Cortex of kidney (tissue), 1 donor: ENCODE measurements at places on chromosomes 7 and 10.

DNA sequence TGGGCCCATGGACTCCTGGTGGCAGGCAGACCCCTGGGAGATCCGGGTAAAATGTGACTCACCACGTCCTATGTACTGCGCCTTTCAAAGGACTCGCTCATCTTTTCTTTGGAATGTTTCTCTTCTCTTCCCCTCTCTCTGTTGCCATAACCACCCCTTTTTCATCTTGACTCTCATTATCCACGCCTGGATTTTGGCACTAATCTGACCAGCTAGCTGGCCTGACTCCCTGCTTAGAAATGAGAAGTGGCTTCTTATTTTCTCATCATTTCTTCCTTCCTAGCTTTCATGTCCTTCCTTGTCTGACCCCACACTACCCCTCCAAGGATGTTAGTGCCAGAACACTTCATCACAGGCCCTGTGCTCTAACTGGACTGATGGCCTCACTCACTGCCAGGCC is 98.0 kb upstream of the FAM171A1 start:
- DNase-seq = no peak

DNA sequence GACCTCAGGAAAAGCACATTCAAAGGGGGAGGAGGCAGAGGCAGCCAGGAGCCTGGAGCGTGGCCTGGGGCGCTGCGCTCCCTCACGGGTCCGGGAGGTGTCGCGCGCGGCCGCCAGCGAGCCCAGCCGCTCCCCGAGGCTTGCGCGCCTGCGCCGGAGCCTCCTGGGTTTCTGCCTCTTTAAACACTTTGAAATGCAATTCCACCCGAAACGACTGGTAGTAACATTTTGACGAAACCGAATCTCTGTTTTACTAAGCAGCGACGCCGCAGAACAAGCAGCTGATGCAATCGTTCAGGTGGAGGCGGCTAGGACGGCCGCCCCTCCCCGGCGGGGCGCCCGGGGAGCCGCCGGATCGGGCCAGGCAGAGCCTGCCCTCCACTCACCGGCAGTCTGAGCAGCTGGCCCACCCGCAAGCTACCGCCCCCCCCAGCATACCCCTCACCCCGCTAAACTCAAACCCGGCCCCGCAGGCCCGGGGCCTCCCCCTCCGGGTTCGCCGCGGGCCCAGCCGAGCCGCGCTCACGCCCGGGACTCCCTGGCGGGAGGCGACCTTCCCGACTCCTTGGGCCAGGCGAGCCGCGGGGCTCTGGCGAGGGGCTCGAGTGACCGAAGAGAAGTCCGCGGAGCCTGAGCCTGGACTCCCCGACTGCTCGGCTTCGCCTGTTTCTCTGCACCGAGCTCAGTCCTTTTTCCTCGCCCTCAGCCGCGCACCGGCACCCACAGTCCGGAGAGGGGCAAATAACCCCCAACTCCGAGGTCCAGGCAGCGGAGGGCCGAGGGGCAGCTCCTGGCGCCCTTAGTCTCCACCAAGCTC is 3.2 kb downstream of the MKX start:
- DNase-seq = no peak

DNA sequence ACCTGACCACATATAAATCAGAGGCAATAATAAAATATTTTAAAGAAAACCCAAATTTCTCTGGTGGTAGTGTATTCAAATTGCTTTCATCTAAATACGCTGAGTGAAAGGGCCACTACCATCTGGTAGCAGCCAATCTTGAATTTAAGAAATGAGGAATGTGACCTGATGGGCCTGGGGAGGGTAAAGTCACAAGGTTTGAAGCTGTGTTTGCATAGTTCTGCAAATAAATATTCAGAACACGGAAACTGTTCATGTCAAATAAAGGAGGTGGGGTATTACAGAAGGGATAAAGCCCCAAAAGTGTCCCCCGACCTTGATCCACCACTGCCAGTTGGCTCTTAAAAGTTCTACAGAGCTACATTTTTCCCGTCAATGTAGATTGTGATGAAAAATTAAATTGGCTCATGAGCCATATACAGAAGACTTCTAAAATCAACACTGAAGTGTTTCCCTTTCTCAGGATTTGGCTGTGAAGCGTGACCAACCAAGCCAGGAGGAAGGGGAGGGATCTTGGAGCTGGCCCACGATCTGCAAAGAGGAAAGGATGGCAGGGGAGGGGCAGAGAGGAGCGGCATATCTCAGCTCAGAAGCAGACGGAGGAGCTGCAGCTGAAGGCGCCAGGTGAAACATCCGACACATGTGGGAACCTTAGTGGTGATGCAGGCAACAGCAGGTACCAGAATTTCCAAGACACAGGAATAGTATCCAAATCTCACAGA is 39.6 kb downstream of the MPP7 start:
- DNase-seq = no peak

- DNase-seq = no peak
Measured at GRCh38 chr7:29287366-29287765, 92.8 kb downstream of the CHN2 start.

DNA sequence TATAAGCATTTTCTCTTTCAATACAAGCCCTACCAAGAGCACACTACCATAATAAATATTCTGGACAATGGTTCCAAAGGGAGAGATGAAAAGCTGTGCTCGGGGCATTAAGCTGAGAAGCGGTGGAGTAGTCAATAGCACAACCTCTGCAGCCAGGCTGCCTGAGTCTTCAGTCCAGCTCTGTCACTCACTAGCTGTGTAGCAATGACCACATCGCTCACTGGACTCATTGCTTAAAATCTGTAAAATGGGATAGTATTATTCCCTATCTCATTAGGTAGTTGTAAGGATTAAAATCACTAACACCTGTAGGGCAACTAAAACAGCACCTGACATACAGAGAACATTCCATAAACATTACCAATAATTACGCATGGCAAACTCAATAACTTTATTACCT is 199.9 kb upstream of the KLF14 start:
- DNase-seq = no peak

- DNase-seq = no peak
Measured at GRCh38 chr10:125521721-125522680, 161.0 kb downstream of the TEX36 start.

DNA sequence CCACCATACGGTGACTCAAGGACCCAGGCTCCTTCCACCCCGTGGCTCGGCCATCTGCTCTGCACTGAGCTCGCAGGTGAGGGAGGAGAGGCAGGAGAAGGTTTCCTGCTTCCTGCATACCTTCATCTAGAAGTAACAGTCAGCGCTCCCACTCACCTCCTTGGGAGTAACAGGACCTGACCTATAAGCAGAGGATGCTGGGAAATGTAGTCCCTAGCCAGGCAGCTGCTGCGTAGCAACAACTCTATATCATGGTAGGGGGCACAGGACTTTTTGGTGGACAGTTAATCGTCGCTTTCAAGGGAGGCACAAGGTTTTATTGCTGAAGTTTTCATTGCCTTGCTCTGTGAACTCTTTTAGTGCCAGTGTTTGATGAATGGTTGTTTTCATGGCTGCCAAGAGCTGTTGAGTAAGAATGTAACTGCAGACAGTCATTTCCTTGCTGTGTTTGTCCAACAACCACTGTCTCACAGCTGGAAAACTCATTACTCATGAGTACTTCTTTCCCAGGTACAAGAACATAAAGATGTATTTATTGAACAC is 10.2 kb upstream of the ZFYVE27 start:
- no peak for DNase-seq

DNA sequence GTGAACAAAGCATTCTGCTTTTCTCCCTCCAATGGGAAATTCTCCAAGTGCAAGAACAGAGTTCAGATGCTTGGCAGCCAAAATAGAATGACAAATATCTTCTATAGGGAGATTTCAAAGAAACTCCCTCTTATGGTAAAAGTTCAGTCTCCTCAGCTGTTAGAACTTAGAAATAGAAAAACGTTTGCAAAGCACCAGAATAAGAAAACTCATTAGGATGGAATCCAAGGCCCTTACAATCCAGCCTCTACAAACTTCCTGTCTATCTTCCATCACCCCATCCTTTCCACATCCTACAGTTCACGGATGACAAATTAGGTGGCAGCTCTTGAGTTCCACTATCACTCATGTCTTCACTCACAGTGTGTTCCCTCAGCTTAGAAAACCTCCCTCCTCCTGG is 25.7 kb downstream of the FAM13C start:
- no peak for DNase-seq

DNA sequence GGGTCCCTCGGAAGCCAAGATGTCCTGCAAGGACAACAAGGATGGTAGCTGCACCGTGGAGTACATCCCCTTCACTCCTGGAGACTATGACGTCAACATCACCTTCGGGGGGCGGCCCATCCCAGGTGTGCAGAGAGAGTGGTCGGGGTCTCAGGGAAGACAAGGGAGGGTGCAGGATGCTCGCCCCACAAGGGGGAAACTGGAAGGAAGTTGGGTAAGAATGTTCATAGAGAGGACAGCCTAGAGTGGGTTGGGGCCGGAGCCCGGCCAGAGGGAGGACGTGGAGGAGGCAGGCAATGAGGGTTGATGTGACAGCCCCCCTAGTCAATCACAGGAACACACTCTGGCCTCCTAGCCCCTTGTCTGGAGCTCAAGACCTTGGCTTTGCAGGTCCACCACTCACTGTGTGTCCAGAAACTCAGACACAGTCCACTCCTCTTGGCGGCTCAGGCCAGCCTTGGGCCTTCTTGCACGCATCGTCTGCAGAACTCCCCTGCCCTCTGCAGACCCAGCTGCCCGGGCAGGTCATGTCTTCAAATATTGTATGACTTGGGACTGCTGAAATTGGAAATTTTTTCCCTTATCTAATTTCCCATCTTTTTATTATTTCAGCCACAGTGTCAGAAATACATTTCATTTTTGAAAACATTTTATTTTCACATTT is 15.7 kb upstream of the ATP6V1F start:
- DNase-seq = no peak

GRCh38 chr7:1137517-1138167 is 22.4 kb downstream of the ZFAND2A start:
- no peak for DNase-seq

- DNase-seq = no peak
Measured at GRCh38 chr7:24713039-24713793, 44.0 kb downstream of the GSDME start.
